NCI-H1436 treated with DMSO at 0.1 percent for 48 hours (cell line): ENCODE measurements at places on chromosomes 6 and 20.
A peak's percentile ranks its signal among the peaks of the same experiment; 100 is the strongest.

DNA sequence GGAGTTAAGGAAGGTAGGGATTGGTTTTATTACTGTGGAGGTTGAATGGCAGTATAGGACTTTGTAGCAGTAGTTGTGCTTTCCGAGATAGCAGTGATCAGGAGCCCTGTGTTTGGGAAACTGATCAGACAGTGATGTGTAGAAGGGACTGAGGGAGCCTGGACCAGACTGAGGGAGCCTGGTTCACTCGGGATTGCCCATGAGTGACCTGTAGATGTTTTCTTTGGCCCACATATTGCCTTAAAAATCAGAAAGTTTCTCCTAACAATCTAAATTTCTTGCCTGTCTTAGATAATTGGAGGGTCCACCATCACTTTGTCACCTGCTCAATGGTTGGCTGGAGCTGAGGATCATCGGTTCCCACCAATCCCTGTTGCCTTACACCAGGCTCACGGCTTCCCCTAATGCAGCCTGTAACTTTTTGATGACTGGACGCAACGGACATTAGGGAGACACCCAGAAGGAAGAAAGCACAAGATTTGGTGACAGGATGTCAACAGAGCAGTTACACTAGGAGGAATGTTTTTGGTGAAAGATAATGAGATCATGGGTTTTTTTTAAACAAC lies 1.1 kb downstream of the CDS2 start:
- DNase-seq: no peak

GRCh38 chr6:169832247-169832948 lies 81.0 kb downstream of the ERMARD start:
- DNase-seq: no peak

GRCh38 chr20:4053071-4053919 lies 37.9 kb upstream of the RNF24 start:
- no peak for DNase-seq

- DNase-seq: no peak
Measured at GRCh38 chr6:143457563-143458359, 7.2 kb downstream of the PEX3 start.

- no peak for DNase-seq
Measured at GRCh38 chr6:18306977-18307376, 42.6 kb upstream of the DEK start.

- DNase-seq: no peak
Measured at GRCh38 chr6:40819182-40819834, 219.7 kb downstream of the UNC5CL start.

DNA sequence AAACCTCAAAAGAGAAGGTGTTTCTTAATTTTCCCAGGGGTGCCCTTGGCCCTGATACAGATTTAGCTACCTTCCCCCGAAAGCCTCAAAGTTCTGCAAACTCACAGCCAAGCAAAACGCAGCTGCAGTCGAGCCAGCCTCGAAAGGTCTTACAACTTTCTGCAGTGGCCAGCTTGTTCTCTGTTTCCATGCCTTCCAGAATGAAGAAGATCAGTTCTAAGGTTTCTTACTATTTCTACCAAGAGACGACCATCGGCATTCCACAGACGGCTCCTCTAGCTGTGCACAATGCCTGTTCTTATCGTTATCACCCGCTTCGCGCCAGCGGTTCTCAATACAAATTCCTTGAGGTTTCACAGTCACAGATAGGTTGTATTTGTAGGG lies 28.5 kb upstream of the CCR6 start:
- DNase-seq: no peak

DNA sequence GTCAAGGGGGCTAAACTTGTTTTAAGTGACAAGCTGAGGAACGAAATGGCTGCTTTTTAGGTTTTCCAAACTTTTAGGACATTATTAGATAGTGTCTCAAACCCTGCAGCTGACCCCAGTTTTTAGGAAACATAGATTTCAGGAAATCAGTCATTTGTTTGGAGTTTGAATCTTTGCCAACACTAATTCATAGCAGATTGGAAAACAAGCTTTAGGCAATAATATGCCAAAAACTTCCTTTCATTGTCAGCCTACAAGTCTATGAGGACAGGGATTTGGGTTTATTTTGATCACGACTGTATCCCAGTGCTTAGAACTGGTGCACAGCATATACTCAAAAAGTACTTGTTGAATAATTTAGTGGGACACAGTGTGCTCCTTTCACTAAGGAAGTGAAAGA lies 123.2 kb downstream of the TINAG start:
- no peak for DNase-seq

GRCh38 chr6:101517632-101518031 lies 124.1 kb downstream of the GRIK2 start:
- DNase-seq: no peak

- DNase-seq: no peak
Measured at GRCh38 chr6:119207971-119208725, 129.7 kb upstream of the FAM184A start.

- no peak for DNase-seq
Measured at GRCh38 chr20:32685541-32686529, 12.1 kb upstream of the C20orf203 start.

DNA sequence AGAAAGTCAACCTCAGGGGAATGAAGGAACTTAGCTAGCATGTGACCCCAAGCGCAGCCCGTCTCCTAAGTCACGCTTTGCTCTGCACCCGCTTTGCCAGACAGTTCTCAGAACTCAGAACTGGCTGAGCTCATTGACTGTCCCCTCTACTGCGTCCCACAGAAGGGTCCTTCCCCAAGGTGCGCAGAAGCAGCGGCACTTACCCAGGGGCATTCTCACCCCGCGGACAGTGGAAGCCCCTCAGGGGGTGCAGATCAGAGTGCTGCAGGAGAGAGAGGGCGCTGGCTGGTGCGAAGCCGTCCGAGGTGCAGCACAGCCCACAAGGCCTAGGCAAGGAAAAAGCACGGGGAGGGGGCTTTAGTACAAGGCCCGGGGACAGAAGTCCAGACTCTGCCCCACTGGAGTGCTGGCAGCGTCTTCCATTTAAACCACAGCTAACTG lies 807 bp downstream of the SNHG17 start:
- DNase-seq: no peak

DNA sequence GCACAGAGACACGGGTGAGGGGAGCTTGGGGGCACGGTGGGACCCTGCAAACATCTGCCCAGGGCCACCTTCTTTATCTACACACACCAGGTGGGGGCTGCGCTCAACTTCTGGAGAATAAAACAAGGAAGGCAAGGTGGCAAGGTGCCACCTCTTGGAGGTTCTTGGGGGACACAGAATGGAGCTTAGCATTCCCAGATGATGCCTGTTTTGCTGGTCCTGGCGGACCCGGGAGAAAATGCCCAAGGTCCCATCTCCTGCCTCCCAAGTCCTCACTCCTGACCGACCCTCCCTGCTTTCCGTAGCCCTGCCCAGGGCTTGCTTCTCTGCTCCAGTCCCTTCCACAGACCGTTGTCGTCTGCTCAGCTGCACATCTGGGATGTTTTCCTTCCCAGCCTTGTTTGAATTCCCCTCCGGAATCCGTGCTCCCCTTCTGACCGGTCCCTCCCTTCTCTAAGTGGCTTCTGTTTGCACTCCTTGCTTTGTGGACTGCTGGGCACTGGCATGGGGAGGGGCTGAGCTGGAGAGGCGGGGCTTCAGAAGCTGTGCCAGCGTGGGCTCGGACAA lies 13.1 kb downstream of the ITPR3 start:
- DNase-seq: no peak

DNA sequence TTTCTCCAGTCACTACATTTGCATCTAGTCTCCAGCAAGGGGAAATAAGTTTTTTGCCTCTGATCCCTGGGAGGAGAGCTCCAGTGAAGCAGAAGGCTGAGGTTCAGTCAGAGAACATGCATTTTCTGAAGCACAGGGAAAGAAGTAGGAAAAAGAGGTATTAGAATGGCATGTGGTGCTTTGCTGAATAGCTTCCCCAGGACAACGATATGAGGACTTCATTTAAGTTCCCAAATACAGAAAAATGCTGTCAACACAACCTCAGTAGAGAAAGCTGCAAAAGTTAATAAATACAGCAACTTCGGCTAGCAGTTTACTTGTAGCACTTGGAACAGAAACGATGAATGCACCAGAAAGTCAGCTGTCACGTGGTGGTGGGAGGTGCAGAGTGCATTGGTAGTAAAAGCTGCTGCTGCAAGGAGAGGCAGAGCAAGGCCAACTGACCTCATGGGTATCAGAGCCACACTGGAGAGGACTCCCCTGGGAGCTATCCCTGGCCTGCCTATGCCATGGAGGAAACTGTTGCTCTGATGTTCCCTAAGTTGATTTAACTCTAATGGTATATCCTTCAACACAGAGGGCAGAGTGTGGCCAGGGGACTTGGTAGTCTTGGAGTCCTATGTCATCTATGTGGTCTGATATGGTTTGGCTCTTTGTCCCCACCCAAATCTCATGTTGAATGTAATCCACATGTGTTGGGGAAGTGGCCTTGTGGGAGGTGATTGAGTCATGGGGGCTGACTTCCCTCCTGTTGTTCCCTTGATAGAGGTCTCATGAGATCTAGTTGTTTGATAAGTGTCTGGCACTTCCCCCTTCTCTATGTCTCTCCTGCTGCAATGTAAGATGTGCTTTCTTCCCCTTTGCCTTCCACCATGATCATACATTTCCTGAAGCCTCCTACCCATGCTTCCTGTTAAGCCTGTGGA lies 85.9 kb downstream of the ADTRP start:
- no peak for DNase-seq

- DNase-seq: no peak
Measured at GRCh38 chr20:3342766-3343165, 64.7 kb downstream of the DNAAF9 start.

GRCh38 chr20:1898482-1899240 lies 3.5 kb downstream of the SIRPA start:
- no peak for DNase-seq

GRCh38 chr6:150636808-150637207 lies 37.1 kb downstream of the PLEKHG1 start:
- no peak for DNase-seq

- DNase-seq: no peak
Measured at GRCh38 chr6:79468116-79468515, 69.1 kb downstream of the LCA5 start.

DNA sequence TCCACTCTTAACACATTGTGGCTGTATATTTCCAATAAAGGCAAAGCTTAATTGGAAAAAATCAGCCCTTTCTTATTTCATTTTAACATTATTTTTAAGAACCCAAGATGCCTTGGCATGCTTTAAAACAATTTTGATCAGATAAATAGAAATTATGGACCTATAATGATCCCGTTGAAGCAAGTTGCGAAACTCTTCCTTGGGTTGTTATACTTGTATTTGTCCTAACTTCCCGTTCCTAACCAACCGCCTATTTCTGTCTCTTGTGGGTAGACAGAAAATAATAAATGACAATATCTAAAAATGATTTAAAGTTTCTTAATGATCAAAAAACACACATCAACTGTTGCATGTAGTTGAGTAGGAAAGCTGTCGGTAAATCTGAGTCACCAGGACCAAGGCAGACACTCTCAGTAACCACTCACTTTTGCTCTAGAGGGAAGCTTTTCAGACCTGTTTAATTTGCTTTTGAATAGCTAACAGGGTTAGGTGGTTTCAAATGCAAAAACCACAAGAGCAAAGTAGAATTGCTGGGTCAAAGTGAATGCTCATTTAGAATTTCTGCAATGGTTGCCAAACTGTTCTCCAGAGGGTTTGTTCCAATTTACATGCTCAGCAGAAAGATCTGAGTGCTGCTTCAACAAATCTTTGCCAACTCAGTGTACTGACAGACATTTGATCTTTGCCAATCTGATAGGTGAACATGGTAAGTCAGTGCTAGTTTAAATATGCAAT lies 34.2 kb upstream of the KCNK5 start:
- no peak for DNase-seq

DNA sequence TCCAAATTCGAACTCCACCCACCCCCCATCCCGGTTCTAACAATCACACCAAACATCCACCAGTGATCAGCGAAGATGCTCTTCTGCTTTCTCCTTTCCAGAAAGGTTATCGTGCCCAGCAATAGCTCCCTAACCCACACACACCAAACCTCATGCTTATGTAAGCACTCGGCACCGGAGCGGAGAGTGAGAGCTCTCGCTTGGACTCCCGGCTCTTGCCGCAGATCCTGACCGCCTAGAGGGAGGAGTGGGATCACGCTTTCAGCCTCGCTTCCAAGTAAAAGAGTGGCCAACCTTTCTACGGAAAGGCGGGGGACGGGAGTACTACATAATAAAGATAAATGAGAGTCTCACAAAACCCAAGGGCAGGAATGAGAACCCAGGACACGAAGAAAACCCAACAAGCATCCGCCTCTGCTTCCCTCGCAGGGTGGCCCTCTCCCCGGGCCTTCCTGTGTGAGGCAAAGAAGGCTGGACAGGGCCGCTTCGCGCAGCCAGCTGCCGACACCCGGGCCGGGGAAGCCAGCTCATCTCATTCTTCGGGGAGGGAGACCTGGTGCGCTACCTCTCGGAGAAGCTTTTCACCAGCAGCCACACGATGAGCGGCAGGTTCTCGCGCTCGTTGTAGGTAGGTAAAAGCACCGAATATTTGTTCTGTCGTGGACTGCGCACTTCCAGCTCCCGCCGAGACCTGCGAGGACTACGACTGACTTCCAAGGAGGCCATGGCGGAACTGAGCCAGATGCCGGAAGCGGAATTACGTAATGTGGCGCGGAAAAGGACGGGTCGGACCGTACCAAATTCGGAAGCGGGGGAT lies at the start of gene DPM1:
Gene DPM1, minus strand, starts transcription at position 735 of the 817 bp plus-strand sequence. Its CDS starts 9 bp downstream, at position 726.
- DNase-seq: peak; percentile 69

DNA sequence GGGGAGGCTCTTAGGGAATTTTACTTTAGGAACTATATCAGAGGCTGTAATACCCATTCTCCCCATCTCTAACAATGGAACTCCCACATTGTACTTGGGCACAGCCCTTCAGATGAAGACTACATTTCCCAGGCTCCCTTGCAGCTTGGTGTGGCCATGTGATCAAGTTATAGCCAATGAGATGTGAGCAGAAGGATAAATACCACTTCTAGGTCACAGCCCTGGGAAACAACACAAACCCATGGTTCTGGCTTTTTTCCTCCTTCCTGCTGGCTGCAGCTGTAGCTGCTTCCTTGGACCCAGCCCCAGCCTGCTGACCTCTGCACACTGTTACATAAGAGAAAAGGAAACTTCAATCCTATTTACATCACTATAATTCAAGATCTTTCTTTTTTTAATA lies 445.9 kb upstream of the JARID2 start:
- peak; percentile 9 for DNase-seq

- no peak for DNase-seq
Measured at GRCh38 chr6:107707346-107708275, 116.5 kb downstream of the SCML4 start.

DNA sequence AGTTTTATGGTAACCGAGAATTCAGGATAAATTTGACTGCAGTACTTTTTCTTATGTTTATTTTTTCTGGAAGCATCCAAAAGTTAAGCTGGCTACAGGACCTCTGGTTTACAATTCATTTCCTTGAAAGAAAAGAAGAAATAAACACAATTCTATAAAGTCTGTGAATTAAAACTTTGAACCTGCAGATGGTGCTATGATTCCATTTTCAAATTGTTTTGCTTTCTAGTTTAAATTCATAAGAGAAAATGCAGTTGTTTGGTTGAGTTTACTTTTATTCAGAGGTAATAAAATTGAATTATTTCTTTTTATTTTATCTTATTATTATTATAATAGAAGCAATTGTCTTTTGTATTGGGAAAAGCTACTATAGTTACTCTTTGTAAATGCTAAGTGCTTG lies 1.8 kb upstream of the VIP start:
- DNase-seq: no peak

GRCh38 chr6:104795363-104795762 lies 64.4 kb downstream of the HACE1 start:
- DNase-seq: no peak

GRCh38 chr20:2509794-2510193 lies 1.1 kb upstream of the ZNF343 start:
- DNase-seq: no peak
